NCI-H1092 treated with DMSO at 0.1 percent for 48 hours (cell line): ENCODE measurements at places on chromosomes 6 and 20.

GRCh38 chr6:90080876-90081481 is 186.7 kb downstream of the GJA10 start:
- DNase-seq, result no peak

DNA sequence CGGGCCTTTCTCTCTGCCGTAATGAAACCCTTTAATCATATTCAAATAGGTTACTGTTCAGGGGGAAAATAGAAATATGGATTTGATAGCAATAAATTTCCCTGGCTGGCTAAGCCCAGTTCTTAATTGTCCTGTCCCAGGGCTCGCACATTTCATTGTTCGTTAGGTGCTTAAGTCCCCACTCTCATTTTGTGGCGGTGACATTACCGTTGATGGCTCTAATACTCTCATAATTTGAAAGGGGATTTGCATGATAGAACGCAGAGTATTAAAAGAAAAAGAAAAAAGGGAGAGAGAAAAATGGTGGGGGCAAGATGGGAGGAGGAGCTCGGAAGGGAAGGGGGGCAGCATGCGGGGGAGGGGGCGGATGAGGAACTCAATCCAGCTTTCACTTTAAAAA is 79.1 kb upstream of the FOXP4 start:
- DNase-seq, result no peak

DNA sequence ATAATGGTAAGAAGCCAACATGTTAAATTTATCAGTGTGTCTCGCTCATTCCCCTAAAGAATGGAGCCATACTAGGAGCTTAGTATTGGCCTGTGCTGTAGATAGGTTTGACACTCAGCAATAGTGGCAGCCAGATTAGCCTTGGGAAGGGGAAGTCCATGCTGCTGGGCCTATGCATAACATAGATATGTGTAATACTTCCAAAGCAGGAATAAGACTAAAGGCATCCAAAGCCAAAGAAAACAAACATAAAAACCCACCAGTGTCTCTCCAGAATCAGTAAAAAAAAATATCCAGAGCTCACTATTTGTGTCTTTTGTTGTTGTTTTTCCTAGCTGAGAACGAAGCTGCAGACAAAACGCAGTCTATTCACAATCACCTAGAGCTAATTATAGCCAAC is 104.2 kb upstream of the STXBP5 start:
- DNase-seq, result no peak

DNA sequence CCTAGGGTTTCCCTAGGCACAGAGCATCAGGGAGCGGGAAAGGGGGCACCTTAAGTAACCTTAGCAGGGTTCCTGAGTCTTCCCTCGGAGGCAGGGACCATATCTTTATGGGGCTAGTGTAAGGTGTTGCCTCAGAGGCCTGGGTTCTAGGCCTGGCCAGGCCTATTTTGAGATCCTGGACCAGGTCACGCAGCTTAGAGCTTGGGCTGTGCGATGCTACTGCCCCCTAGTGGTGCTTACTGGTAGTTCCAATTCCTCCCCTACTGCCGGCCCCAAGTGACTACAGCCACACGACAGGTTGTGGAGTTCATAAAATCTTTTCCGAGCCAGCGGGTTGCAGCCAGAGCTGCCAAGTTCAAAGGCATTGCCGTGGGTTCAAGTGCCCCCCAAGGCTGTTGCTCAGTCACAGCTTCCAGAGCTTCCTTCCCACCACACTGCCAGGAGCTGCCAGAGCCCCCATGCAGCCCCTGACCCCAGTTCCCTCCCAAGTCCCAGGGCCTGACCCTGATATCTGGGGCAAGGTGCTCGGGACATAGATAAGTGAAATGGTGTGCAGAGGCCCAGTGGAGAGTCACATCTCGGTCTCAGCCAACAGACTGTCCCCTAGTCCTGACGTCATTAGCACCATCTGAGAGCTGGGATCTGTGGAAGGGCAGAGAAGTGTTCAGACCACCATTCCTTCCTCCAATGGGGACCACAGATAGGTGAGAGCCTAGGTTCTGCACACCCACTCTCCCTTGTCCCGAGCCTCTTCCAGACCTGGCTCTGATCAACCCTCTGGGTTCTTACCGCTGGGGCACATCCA is 3.3 kb downstream of the LRRC73 start:
- peak; percentile 74 for DNase-seq

- DNase-seq, result no peak
These were observed 42.7 kb downstream of the REPS1 start for GRCh38 chr6:138945354-138945753.

DNA sequence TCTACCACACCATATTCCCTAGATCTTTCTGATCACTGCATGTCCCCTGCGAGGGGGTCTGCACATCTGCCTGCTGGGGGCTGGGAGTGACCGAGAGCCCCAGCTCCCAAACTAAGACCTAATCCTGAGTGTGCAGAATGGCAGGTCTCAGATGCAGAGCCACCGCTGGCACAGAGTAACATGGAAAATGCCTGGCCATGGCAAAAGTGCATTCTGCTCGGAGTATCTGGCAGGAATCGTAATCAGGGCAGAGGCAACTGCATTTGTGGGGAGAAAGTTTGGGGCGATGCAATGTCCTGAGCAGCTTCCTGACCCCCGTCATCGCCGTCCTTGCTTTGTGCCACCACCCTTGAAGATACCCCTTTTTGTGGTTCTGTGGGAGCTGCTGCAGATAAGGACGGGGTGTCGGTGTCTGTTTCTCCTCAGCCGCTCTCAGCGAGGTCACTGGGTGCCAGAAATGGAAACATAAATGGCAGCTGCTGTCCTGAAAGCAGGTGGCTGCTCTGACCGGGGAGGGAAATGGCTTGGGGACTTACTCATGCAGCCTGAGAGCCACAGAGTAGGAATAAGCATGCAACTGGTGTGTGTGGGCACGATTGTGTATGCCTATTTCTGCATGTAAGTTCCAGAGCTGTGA is 157.9 kb downstream of the LY86 start:
- DNase-seq, result no peak

- no peak for DNase-seq
These were observed 132.1 kb downstream of the MMS22L start for GRCh38 chr6:97150932-97151331.

DNA sequence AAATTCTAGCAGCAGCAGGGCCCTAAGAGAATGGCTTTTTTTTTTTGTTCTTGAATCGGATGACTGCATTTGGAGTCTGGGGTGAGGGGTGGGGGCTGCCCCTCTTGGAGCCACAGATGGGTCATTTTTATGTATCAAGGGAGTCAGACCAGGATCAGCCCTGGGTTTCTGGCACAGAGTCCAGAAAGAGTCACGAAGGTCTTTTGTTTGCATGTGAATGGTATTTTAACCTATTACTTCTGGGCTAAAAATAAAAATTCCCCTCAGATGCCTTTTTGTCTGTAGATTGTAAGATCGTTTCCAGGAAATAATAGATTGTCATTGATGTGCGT is 72.5 kb downstream of the PHACTR3 start:
- DNase-seq, result no peak

DNA sequence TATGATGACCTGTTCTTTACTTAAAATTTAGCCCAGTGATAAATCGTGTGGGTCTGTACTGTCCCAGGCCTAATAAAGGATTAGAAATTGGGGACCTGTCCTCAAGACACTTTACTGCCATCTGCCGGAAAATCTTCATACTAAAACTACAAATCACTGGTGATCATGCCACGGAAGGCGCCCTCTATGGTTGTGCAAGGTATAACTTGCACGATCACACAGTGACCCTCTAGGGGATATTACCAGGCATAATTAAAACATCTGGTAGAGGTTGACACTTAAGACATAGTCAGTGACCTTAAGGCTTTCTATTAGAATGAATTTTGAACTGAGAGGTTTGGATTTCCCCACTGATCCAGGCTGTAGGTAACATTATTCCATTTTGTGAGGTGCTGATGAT is 172.6 kb downstream of the BMP2 start:
- DNase-seq, result no peak

DNA sequence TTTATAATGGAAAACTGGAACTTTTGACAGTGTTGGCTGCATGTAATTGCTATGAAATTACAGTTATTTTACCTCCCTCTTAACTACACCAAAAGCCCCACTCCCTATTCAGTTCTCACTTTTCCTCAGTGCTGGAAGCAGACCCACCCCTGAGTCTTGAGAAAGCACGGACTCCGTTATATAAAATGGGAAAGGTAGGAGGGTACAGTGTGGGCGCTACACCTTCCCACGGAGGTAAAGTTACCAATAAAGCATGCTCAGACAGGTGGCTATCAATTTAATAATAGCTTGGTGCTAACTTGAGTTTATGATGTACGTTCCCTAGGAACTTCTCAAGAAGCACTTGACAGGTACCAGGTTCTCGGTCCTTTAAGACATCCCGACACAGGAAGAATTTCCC is 59.0 kb downstream of the CLIC5 start:
- no peak for DNase-seq

GRCh38 chr6:2734488-2735166 is 16.1 kb downstream of the MYLK4 start:
- no peak for DNase-seq

DNA sequence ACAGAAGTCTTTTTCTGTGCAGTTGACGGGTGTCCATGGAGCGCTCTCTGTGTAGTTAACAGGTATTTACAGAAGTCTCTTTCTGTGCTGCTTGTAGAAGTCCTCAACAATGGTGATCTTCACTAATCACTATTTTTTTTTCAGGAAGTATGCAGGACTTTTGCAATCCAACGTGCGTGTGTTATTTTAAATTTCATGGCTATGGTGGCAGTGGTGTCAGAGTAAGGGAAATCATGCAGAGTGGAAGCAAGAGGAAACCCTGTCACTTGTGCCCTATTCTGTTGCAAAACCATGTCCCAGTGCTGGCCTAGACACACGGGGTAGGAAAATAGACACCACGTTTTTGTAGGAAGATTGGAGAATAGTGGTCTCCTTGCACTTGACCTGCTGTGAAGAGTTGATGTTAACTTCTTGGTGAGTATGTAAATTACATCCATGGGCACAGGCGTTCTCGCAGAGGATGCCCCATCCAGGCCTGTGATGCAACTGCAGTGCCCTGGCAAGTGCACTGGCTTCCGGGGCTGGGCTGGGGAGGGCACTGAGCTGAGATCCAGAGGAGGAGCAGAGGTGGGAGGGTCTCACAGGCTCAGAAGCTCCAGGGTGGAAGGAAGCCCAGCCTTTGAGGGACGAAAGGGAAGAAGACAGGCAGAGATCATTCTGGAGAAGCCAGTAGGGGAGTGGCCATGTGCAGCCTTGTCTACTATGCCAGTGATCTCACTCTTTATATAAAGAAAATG is 146.5 kb downstream of the SYCP2 start:
- DNase-seq, result no peak

DNA sequence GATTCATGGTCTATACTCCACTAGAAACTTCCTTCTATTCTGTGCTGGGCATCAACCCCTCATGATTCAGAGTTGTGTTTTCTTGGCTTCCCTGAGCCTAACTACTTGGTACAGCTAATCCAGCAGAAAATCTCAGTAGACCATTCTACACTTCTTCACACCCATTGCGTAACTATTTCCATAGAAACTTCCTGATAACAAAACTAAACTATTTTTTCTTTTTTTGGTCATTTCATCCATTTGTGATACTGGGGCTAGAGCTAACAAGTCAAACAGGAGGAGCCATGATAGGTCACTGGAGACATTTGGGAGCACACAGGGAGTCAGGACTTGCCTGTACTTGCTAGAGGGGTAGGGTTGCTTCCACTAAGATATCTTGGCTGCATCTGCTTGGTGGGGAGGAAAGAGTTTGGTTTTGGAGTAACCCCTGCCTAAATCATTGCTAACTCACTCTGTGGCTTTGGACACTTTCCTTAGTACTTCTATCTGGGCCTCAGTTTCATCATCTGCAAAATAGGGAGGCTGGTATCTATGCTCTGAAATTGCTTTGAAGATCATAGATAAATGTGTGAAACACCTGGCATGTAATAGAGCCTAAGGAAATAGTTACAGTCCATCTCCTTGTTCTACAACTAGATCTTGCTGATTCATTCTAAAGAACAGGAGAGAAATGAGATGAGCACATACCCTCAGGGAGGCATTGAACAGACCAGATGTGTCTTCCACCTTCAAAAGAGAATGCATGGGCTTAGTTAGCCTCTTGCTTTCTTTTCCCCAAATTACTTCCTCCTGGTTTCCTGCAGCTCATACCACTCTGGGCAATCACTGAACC is 127.9 kb upstream of the ADGRF1 start:
- DNase-seq, result no peak

GRCh38 chr6:18028332-18028731 is 40.9 kb upstream of the KIF13A start:
- no peak for DNase-seq

- no peak for DNase-seq
These were observed 166.9 kb downstream of the MOXD1 start for GRCh38 chr6:132234356-132234755.

- no peak for DNase-seq
These were observed 21.6 kb upstream of the ZBTB2 start for GRCh38 chr6:151412909-151413308.

DNA sequence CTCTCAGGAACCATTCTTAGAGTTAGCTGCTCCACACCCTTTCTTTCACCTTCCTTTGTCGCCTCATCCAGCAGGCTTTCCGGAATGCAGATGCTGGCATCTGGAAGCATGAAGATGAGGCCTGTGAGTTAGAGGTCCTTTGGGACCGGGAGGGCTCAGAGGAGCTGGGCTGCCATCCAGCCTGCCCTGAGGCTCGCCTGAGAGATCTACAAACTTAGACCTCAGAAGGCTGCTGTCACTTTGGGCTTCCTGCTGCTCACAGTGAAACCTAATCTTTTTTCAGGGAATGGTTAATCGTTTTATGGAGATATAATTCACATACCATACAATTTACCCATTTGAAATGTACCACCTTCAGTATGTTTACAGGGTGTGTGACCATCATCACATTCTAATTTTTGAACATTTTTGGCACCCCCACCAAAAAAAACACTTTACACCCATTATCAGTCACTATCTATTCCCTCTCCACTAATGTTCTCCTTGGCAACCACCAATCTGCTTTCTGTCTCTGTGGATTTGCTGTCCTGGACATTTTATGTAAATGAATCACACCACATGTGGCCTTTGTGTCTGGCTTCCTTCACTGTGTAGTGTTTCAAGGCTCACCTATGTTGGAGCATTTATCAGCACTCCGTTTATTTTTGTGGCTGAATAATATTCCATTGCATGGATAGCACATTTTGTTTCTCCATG is 20.0 kb upstream of the MPC1 start:
- peak; percentile 22 for DNase-seq

- DNase-seq, result no peak
These were observed 102.5 kb upstream of the ASF1A start for GRCh38 chr6:118791499-118791898.

DNA sequence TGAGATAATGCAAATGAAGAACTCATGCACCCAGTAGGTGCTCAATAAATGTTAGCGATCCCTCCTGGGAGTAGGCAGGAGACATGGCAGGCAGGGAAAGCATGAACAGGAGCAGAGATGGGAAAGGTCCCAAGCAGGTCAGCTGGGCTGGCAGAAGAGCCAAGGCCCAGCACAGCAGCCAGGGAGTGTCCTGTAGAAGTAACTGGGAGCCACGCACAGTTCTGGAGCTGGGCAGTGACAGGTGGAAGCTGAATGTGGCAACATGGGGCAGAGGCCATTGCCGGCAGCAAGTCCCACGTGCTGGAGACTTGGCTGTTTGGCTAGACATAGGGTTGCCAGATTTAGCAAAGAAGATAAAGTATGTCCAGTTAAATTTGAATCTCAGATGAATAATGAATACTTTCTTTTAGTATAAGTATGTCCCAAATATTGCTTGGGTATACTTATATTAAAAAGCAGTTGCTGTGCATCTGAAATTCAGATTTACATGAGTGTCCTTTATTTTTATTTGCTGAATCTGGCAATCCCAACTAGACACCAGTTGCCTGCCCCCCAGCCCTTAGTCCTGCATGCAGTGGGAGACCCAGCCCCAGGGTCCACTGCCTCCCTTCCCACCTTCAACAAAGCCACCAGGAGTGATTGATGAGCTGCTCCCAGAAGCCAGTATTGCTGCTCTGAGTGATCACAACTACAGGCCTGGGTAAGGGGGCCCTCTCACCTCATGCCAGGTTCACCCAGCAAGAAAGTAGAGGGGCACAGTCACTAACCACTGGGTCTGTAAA is 3.7 kb upstream of the LPIN3 start:
- no peak for DNase-seq
